ENCODE measurements at places on chromosomes 3 and 15.

DNA sequence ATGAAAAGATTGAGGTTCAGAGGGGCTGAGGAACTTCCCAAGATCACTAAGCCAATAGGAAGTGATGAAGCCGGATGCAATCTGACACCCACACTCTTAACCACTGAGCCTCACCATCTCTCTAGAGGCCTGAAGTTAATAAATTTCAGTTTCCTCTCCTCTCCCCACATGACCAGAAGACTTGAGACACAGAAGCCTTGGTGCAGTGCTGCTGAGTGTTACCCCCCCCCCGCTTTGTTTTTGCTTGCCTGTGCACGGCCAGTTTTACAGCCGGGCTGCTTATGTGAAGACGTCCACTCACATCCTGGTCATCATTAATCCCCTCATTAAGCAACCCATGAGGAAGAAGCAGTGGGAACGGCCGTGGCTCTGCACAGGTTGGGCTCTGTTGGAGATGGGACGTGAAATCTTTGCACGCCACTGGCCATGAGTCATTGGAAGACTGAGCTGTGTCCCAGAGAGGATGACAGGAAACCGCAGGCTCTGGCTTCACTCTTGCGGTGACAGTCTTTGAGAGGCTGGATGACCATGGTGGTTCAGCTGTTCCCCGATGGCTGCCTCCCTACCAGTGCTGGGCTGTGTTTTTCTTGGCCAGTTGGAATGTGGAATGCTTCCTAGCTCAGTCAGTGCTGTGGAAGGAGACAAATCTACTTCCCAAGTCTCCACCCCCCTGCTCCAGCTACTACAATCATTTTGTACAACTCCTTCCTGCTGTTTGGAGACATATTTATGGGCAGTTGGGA, 232.6 kb upstream of the LRTM1 start:
- peak; percentile 100 for DNase-seq

- no peak for DNase-seq
Measured at GRCh38 chr15:57522148-57522547, 69.6 kb upstream of the MYZAP start.

DNA sequence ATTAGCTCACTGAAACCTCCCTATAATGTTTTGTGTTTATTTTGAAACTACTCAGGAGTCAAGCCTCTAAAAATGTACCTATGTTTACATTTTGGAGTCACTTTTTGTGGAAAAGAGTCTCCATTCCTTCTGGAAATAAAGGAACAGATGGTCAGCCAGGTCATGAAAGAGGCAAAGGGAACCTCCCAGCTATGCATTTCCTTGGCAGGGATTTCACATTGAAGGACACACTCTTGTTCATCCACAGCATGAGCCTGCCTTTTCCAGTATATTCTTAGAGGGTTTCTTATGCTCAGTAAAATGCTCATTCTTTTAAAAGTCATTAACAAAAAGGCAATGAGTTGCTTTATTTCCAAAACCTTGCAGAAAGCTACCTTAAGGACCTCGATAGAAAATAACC, 20.8 kb downstream of the STAC start:
- DNase-seq: no peak

GRCh38 chr3:121707531-121708273, 41.8 kb downstream of the GOLGB1 start:
- no peak for DNase-seq

DNA sequence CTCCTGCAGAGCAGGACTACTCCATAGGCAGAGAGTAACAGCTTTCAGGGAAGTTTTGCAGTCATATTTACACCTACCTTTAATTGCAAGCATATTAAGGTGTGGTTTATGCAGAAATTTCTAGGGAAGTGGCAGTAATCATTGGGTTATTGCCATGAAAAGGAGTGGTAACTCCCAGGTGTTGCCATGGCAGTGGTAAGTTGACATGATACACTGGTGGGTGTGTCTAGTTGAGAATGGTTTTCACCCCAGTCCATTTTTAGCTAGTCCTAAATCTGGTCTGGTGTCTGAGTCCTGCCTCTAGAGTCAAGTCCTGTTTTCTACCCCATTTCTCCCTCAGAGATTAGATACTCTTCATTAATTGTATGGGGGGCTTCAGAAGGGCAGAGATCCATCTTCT, 128.4 kb upstream of the GMNC start:
- no peak for DNase-seq

GRCh38 chr3:79038057-79038456, 729.7 kb downstream of the ROBO1 start:
- peak; percentile 49 for DNase-seq

DNA sequence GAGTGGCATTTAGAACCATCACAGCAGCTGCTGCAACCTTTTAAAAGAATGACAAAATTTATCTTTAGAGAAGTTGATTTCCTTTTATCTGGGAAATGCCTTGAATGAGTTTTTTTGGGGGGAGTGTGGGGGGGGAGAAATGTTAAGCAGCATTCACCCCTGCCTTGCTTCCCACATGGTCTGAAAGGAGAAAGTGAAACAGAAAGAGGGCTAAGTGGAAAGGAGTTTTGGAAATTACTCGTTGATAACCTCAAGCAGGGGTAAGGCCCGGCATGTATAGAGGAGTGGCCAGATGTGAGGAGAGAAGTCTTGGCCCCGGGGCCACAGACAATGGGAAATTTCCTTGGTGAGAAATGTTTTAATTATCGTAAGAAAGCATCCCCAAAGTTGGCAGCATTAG, 23.5 kb downstream of the B3GALNT1 start:
- DNase-seq: no peak

DNA sequence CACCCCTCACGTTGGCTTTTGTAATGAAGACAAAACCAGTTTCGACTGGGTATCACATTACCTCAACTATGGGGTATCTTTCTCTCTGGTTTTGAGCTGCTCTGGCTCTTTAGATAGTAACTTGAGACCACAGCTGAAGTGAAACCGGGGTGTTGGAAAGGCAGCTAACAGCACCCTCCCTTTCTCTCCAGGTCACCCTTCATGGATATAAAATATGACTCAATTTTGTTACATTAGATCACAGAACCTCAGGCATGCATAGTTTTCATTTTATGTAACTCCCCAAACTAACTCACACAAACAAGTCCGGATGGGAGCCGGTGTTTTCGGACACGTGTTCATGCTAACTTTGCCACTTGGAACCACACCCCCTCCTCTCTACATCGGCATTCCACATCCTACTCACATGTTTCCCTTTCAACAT, 90.7 kb downstream of the NR2F2 start:
- DNase-seq: no peak

- no peak for DNase-seq
Measured at GRCh38 chr3:63069806-63070475, 194.7 kb upstream of the CADPS start.

DNA sequence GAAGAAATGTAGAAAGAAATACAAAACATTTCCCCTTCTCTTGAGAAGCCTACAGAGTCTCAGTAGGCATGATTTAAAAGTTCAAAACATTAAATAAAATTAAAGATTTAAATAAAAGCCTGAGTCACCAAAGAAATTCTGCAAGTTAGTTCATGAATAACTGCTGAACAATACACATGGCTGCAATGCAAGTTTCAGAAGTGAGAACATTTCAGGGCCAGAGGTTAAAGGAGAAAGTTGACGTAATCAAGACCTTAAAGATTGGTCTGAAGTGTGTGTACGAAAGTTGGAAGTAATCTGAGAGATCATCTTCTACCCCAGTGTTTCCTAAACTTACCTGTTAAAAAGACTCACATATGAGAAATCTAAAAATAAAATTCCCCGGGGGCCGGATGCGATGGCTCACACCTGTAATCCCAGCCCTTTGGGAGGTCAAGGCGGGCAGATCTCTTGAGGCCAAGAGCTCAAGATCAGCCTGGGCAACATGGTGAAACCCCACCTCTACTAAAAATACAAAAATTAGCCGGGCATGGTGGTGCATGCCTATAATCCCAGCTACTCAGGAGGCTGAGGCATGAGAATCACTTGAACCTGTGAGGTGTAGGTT, 108.7 kb upstream of the PHLDB2 start:
- no peak for DNase-seq

DNA sequence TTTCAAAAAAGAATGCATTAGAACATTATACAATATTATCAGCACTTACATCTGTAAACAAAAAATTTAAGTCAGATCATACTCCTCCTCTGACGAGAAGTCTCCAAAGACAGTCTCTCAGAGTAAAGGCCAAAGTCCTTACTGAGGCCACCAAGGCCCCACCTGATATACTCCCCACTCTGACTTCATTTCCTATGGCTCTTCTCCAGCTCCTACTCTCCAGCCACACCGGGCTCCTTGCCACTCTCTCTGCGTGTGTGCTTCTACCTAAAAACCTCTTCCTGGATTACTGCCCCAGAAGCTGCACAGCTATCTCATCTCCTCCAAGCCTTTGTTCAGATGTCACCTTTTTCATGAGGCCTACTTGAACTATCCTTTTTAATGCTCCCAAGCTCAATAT, 5.0 kb downstream of the DCP1A start:
- no peak for DNase-seq

- DNase-seq: no peak
Measured at GRCh38 chr3:181616088-181617070, 95.3 kb upstream of the SOX2 start.

- DNase-seq: no peak
Measured at GRCh38 chr3:63968612-63969350, 54.5 kb downstream of the PSMD6 start.

GRCh38 chr15:83053151-83053550, 13.9 kb downstream of the BTBD1 start:
- DNase-seq: peak; percentile 51

DNA sequence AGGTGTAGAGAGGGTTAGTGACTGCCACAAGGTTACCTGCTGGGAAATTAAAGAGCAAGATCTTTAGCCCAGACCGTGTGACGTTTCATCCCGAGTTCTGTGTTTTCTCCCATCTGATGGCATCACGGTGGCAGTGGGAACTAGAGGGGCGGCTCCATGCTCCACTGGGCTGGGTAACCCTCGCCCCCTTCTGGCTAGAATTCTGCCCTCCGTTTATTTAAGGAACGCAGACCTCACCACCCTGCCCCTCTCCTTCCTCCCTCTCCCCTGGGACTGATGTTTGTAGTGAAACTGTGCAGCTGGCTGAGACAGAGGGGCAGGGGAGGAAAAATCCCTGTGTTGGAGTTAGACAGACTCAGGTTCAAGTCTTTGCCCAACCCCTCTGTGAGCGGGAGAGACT, 65.6 kb downstream of the ITGA11 start:
- no peak for DNase-seq

DNA sequence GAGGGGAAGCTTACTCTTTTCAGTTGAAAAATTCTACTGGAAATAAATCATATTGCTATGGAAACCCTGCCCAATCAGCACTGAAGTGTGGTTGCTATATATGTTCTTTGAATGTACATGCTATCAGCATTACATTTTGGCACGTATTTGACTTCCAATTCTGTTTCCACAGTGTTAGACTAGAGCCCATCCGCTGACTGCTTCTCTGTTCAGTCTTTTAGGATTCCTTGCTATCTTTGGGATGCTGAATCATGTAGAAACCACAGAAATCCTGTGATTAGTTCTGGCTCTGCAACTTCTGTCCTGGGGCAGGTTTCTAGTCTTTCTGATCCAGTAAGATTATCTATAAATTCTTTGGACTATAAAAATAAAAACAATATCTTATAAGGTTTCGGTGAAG, 128.2 kb upstream of the SLC7A14 start:
- DNase-seq: no peak

DNA sequence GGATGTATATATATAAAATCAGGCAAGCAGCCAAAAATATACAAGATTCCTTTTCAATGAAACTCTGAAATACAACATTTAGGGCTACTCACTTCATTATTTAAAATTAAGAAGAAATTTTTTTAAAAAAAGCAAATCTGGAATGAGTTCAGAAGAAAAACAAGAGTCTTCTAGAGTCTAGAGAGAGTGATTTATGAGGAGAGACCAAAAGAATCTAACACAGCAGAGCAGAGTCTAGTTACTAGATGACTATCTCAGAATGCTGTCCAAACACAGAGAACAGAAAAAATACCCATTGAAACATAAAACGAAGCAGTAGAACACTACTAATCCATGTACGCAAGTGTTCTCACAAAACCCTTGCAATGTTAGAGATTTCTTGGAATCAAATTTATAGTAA, 275.2 kb upstream of the CBLB start:
- DNase-seq: no peak

- DNase-seq: no peak
Measured at GRCh38 chr15:87167706-87168105, 1088.0 kb downstream of the AGBL1 start.

GRCh38 chr3:160196511-160197104, 28.6 kb upstream of the C3orf80 start:
- peak; percentile 47 for DNase-seq

DNA sequence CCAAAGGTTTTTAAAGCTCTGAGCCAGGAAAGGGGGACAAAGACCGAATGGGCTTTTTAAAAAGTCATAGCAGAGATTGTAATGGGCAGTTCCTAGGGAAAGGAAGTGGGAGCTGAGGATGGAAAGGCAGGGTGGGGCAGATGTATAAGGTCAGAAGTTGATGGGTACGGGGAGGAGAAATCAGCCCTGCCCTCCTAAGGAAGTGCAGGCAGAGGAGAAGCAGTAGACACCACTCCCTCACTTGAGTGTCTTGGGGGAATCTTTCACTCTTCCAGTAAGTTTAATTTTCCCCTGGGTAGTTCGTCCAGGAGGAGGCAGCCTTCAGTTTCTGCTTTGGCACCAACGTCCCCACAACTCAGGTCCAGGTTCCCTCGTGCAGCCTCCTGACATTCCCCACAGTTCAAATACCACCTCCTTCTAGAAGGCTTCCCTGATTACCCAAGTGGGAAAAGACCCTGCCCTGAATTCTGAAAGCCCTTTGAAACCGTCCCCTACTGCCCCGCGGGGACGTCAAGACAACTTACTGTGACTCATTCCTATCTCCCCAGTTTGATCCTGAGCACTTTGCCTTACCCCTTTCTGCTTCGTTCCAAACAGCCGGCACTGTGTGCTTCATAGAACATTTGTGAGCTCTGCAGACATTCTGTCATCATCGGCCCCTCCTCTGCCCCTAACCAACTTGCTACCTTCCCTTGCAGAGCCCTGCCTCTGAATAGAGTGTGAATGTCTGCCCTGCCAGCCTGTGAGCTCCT, 14.3 kb upstream of the SRP14 start:
- no peak for DNase-seq

- DNase-seq: peak; percentile 44
Measured at GRCh38 chr3:41808152-41808551, 153.8 kb downstream of the ULK4 start.

DNA sequence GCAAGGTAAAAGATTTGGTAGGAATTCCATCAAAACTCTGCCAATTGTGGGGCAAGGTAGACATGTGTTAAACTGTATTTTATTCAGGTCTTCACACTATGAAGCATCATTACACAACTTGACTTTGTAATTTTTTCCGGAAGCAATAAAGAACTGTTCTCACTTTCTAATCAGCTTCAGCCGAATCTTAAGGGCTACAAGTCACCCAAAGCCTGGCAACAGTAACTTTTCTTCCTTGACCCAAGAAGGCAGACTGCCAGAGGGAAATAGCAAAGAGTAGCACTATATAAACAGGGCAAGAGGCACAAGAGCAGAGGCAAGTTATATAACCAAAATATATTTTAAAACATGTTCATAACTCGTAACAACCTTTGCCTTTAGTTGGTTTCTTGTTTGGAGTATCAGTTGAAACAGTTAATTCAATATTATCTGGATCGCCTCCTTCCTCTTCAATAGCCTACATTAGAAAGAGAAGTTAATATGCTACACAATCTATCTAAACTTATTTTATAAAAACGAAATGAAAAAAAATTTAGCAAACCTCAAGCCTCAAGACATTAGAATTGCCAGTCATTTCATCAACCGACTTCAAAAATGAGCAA, 1.4 kb downstream of the SLTM start:
- no peak for DNase-seq
